ENCODE measurements at places on chromosomes 13 and 19.

DNA sequence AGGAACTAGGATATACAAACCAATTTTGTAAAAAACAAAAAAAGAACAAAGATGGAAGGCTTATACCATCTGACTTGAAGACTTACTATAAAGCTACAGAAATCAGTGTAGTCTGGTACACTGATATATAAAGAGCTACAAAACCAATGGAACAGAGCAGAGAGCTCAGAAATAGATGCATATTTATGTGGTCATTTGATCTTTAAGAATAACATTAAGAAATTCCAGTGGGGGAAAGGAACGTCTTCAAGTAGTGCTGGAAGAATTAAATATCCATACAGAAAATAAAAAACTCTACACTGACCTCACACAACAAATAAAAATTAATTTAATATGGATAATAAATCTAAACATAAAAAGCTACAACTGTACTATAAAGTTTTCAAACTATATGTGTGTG, 317.0 kb downstream of the ENOX1 start:
- no peak for DNase-seq

DNA sequence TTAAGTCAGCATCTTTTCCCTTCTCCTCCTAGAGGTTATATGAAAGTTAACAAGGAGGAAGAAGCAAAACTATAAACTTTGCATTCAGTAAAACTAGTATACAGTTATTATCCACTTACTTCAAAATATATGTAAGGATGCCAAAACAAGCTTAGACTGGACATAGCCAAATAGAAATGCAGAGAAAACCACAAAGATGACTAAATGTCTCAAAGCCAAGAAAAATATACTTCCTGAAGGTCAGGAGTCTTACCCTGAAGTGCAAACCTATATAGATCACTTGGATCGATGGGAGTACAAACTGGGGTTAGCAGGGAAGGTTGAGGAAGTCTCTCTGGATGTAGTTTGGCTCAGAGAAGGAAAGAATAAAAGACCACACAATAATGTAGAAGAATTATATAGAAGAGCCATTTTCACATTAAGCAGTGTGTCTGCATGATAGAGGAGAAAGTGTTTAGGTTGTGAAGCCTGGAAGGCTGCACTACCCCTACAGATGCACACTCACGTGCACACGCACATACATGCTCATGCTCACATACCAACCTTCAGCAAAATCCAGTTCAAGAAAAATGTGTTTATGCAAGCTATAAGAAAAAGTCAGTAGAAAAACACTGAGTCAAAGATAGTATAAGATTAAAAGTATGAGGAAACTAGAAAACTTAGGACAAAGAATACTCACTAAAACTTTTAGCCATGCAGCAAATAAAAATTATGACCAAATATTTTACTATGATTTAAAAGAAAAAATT, 112.1 kb upstream of the RXFP2 start:
- DNase-seq: peak; percentile 49

DNA sequence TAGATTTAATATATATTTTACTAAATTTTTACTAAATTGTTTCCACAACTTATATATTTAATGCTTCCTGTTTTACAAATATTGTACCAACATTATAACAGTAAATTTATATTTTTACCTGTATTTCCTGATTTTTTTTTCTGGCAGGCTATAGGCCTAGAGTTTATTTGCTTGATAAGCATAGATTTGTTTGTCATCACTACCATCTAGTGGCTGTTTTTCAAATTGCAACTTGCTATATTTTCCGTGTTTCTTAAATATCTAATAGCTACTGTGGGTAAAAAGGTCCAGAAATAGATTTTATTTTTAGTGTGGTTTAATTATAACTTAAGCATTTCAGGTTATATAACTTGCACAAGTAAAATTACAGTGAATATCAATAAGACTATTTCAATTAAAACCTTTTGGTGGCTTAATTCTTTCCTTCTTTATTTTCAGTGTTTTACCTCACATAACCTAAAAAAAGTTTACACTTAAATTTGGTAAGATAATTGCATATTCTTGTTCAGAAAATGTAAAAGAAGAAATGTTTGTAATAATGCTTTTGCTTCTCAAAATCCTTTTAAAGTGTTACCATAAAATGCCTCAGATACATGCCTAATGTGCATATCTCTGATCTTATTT, 60.6 kb downstream of the NDFIP2 start:
- peak; percentile 55 for DNase-seq

- DNase-seq: no peak
Measured at GRCh38 chr13:50167967-50168366, 152.7 kb downstream of the KCNRG start.

- peak; percentile 49 for DNase-seq
Measured at GRCh38 chr13:49669735-49670309, 21.5 kb downstream of the EBPL start.

GRCh38 chr13:101053301-101054093, 362.8 kb downstream of the NALCN start:
- no peak for DNase-seq

DNA sequence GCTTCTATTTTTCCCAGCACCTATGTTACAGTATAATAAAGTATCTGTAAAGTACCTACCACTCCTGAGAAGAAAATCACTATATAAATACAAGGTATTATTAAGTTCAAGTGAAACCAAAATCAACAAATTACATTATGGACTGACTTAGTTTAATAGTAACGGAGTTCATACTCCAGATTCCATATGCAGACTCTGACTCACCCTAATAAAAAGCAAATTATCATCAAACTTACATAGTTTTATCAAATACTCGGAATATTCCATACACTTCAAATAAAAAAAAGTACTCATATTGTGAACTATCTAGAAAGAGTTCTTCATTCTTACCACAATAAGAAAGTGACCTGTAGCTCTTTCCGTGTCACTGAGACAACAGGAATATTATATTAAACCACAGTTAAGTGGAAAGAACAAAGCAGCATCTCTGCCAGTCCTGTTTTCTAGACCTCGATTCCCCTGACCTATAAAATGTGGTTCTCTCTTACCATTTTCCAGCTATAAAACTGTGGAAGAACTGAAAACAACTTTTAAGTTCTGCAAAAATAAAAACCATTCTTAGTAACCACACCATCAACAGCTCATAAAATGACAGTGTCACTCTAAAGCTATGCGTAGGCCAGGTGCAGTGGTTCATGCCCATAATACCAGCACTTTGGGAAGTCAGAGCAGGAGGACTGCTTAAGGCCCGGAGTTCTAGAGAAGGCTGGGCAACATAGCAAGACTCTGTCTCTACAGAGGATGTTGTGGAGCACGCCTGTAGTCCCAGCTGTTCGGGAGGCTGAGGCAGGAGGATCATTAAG, 42.6 kb downstream of the USP12 start:
- DNase-seq: no peak

- DNase-seq: no peak
Measured at GRCh38 chr13:76009267-76009890, 373.2 kb downstream of the LMO7 start.

- DNase-seq: peak; percentile 97
Measured at GRCh38 chr19:16293118-16294091, 31.2 kb upstream of the KLF2 start.

DNA sequence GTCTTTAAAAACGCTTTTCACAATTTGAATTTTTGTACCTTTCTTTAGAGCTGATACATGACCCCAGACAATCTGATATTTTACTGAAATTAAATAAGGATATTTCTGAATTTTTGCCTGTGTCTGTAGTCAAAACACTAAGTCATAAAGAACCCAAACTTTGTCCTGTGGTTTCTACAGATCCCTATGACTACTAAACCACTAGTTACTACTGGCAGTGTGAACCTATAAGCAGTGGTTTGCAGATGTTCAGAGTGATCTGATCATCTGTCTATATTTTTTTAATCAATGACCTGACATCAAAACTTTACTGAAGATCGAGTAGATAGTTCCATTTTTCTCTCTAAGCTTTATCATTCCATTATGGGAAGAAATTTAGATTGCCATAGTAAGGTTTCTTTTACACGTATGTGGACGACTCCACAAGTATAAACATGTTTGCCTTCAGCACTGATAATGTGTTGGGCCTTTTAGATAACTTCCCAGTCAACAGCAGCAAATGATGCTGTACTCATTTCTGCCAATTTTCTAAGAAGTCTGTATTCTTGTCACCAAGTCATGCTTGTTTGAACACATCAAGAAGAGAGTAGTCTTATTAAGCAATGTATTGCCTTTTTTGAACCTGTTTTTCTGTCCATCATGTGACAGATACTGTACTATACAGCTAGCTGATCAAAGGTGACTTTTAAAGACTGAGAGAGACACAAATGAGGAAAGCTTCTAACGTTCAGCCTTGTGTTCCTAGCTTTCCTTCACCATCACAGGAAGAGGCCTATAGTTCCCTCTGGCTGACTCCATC, 21.8 kb downstream of the POLR1D start:
- no peak for DNase-seq

- no peak for DNase-seq
Measured at GRCh38 chr13:65724226-65724625, 1505.9 kb downstream of the PCDH9 start.

GRCh38 chr13:70023516-70023915, 84.1 kb upstream of the ATXN8OS start:
- DNase-seq: no peak

DNA sequence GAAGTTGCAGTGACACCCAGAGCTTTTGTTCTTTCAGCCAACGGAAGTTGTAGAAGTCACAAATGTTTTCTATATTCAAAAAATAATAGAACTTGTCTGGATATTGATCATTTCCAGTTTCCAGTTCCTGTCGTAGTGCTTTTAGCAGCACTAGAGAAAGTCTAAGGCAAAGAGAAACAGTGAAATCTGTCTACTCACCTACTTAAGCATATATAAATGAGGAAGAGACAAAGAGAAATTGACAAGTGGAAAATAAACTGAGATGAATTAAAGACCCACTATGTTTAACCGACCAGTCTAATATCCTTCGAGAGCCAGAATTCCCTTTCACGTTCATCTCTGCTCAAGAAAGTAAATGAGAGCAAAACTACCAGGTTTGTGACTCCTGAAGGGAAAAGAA, 36.7 kb downstream of the DACH1 start:
- no peak for DNase-seq

- DNase-seq: peak; percentile 86
Measured at GRCh38 chr19:55546822-55547614, 1.7 kb upstream of the SBK3 start.

DNA sequence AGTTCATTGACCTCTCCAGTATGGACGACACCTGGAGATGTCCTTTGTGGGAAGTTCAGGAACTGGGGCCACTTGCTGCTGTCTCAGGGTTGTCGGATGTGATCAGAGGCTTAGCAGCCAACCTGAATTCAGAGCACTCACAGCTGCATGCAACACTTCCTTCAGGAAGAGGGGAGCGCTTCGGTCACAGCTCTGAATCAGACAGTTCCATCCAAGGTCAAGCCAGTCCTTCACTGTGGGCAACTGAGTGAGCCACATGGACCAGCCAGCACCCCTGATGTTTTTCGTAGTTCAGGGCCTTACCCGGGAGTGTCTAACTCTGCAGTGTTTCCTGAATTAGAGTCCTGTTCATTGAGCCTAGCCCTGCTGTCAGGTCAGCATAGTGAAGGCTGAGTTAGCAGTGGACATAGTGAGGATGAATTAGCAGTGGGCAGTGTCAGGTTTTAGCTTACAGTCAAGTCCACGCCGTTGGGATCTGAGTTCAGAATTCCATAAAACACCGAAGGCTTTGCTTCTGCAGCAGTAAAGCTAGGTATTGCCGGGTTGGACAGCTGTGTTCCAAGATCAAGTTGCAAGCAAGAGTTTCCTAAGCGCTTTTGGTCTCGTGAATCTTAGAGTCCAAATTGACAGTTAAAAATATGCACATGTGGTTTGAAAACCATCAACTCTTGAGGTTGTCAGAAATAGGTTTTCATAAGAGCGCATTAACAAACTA, 5.1 kb downstream of the ZNF555 start:
- DNase-seq: no peak

GRCh38 chr13:64429691-64430090, 2800.4 kb downstream of the PCDH9 start:
- DNase-seq: no peak

GRCh38 chr19:4494691-4495064, 22.6 kb downstream of the HDGFL2 start:
- DNase-seq: no peak

DNA sequence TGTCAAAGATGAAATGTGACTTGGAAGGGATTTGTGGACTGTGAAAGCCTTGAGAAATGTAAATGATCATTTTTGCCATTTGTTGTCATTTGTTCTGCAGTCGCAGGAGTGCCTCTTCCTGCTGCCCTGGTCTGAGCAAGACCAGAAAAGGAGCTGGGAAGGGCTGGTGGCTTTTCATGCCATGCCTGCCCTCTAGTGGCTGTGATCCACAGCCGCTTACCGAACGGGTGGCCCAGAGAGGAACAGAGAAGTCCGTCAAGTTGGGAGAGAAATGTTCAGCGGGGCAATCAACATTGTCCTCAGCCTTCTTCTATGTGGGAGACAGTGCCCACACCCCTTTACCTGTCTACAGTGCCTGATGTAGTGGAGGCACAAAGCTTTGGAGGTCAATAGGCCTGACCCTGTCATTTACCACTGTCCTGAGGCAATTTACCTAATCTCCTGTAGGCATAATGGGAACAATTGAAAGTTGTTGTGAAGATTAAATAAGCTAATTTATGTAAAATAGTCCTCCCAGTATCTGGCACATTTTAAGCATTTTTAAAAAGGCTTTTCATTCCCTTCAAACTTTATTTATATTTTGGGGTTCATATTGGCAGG, 224.5 kb downstream of the B3GLCT start:
- DNase-seq: peak; percentile 71

DNA sequence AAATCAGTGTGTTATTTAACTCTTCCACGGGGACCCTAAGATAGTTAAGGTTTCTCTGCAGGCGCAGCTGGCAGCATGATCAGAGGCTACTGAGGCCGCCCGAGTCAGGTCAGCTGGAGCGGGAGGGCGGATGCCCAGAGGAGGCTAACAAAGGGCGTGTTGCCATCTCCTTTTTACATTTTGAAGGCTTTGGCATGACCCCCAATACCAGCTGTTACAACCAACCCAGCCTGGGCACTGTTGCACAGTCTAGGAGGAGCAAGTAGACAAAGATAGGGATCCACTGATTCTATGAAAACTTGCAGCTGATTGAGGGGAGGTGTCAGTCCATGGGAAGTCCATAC, 15.7 kb downstream of the COL4A2 start:
- no peak for DNase-seq

- peak; percentile 67 for DNase-seq
Measured at GRCh38 chr19:12952488-12953137, 4.4 kb downstream of the GADD45GIP1 start.
